ENCODE measurements at places on chromosomes 3 and 15.

GRCh38 chr3:59953104-59953503, 903.3 kb upstream of the CFAP20DC start:
- DNase-seq: no peak

DNA sequence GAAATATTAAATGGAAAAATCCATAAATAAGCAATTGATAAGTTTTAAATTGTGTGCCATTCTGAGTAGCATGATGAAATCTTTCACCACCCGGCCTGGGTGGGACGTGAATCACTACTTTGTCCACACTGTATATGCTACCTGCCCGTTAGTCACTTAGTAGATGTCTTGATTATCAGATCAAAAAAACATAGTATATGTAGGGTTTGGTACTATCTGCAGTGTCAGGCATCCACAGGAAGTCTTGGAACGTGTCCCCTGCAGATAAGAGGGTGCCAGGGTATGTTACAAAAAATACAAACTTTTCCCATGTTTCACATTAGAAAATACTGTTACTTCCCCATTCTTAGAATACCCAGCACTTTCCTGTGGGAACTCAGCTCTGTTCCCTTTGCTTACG, 35.2 kb downstream of the FAM81A start:
- no peak for DNase-seq

- no peak for DNase-seq
These were observed 279.3 kb upstream of the RASGRP1 start for GRCh38 chr15:38843736-38844590.

GRCh38 chr3:53822331-53822741, 23.9 kb downstream of the CHDH start:
- no peak for DNase-seq

GRCh38 chr3:78974181-78974790, 793.5 kb downstream of the ROBO1 start:
- DNase-seq: no peak

- no peak for DNase-seq
These were observed 29.6 kb upstream of the RPL32 start for GRCh38 chr3:12870942-12871341.

All from NCI-H2081 (cell line).